Kidney (tissue), 22 donors: ENCODE measurements at places on chromosomes 4 and X. TPM values are rescaled to one million over a fixed set of nuclear protein-coding genes. Genes with fewer than 3 reads are reported as not detected.

DNA sequence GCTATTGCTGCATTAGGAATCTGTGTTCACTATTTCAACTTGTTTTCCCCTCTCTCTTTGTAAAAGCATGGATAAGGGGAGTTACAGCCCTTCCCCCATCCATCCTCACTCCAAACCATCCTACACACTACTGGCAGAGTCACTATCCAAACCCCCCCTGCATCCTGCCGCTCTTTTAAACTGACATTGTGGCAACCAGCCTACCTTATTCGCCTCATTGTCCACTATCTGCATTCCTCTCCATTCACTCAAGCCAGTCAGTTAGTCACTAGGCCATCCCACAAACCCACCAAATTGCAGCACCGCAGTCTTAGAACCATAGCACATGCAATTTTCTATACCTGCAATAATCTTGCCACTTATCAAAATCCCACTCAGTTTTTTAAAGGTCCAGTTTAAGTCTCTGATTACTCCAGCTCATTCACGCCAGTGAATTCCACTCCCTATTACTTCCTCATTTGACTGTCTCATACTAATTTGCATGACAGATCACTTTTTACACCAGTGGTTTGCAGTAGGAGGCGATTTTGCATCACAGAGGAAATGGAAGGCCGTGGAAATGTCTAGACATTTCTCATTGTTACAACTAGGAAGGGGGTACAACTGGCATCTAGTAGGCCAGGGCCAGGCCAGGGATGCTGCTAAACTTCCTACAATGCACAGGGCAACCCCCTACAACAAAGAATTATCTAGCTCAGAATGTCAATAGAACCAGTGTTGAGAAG is 181.8 kb downstream of the HS6ST2 start:
- DNase-seq, result no peak

GRCh38 chr4:116272336-116272735 is 813.0 kb downstream of the TRAM1L1 start:
- no peak for DNase-seq

- DNase-seq, result no peak
Observed at GRCh38 chrX:105647749-105648148, 174.6 kb upstream of the NRK start.

DNA sequence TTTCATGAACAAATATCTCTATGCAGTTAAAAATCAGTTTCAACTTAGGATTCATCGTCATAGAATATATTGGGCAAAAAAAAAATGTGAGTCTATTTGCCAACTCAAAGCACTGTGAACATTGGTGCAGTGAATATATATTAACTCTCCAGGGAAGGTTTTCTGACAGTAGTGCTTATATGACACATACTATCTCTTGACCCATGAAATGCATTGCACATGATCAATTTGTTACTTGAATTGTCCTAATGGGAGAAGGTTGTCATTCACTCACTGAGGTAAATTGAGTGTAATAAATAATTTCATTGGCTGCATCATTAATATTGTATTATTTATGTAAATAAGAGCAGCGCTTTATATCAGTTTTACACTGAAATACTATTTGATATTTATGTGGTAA is 2458.5 kb downstream of the ARAP2 start:
- DNase-seq, result no peak

- DNase-seq, result peak; percentile 30
Observed at GRCh38 chr4:107757864-107758476, 37.9 kb upstream of the PAPSS1 start.

GRCh38 chrX:23900220-23900797 is 7.4 kb downstream of the APOO start:
- DNase-seq, result no peak

DNA sequence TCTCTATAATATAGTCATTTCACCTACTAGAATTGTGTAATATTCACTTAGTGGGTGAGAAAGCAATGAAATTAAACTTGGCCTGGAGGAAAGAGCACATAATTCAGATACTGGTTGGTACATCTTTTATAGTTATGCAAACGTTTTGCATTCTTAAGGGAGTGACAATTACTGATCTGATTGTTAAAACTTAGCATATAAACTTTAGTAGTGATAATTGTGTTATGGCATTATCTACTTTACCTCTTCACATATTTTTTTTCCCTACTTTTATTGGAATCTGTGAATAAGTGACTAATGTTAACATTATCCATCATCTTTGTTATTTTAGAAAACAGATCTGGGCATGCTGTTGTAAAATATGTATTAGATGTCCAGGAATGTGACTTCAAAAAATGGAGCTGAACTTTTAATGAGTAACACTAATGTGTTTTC is 217.4 kb upstream of the GIMD1 start:
- DNase-seq, result no peak

DNA sequence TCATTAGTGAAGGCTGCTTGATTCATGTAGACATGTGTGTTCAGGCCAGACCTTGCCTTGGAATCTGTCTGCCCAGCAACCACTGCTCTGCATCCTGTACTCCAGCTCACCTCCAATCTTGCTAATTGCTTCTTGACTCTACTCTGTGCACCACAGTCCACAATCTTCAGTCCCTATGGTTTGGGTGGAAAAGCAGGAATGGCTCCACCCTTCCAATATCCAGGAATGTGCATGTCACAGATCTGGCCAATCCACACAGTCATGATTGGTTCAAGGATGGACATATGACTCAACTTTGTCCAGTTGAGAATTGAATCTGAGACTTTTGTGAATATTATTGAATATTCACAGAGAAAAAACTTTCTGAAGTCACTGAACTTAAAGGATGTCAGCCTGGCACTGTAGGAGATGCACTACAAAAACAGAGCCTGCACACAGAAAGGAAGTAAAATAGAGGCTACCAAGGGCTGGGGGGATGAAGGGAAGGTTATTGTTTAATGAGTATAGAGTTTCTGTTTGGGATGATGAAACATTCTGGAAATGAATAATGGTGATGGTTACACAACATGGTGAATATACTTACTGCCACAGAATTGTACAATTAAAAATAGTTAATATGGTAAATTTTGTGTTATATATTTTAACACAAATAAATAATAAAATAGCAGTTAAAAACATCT is 161.3 kb upstream of the USP38 start:
- DNase-seq, result no peak

DNA sequence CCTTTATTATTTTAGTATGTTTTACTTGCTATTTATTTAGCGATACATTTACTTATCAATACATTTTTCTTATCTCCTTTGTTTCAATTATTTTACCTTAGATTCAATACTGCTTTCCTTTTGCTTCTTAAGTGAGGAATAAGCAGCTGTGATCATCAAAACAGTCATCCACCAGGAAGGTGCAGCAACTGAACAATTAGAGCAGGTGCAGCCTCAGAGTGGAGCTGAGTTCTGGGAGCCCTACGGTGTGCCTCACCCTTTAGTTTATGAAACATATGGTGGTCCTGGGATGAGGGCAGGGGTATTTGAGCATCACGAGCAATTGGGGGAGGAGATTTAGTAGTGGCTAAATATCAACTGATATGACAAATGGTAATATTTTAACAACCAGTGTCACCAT is 111.0 kb downstream of the FRYL start:
- no peak for DNase-seq

DNA sequence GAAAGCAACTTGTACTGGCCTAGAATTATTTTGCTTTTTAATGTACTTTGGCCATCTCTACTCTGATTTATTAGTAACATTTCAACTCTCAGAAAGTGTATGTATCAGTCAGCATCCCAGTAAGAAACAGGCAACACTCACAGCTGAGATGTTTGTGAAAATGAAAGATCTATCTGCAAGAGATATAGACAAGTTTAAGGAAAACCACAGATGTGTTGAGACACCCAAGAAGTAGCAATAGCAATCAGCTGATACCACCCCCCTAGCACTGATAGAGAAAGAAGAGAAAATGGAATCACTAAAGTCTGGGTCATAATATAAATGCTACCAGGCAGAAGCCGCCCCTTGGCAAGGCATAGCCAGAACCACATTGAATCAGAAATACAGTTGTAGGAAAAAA is 372.0 kb downstream of the ARAP2 start:
- DNase-seq, result no peak

DNA sequence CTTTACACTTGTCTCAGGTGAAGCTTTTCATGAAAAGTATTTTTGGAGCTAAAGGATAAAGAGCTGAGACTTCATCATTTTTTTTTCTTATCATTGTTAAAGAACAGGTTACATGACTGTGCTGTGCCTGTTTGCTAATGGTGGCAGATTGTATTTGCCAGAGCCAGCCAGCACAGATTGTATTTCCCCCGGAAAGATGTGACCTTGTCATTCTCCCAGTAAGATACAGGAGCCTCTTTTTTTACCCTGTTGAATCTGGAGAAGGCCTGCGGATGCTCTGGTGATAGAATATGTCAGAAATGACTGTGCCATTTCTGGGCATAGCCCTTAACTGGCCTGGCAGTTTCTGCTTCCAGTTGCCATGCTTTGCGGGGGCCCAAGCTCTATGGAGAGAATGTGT is 91.9 kb downstream of the GPRIN3 start:
- DNase-seq, result no peak

GRCh38 chrX:54248309-54248708 is 65.3 kb upstream of the FAM120C start:
- no peak for DNase-seq

DNA sequence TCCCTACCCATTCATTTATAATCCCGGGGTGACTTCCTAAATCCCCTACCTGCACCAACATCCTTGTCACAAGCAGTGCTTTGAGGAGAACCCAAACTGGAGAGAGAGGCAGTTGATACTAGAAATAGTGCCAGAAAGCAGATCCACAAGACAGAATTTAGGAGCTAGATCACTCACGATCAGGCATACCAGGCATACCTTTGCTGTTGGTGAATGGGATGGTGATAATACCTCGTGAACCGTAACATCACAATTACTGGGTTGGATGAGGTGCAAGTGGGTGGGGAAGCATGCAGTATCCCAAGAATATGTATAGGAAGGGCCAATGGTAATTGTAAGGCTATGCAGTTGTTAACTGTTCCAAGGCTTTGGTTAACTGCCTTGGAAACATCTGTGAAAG is 129.3 kb downstream of the TMA16 start:
- no peak for DNase-seq

DNA sequence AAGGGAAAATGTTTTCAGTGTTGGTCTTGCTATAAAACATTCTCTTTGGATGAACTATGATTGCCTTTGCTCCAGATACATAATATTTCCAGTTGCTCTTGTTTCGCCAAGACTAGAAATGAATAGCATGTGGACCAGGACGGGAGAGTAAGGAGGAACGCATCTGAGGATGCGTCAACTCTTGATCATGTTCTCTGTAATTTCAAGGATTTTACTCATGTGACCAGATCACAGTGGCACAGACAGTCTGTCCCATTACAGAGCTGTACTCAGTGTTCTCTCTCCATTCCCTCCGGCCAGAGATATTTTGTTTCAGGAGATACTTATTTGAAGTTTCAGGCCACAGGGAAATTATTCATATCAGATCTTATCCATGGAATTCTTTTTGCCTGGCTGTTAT is 266.6 kb downstream of the MID1IP1 start:
- no peak for DNase-seq

GRCh38 chr4:76987153-76987591 is 37.6 kb downstream of the SEPTIN11 start:
- DNase-seq, result no peak

DNA sequence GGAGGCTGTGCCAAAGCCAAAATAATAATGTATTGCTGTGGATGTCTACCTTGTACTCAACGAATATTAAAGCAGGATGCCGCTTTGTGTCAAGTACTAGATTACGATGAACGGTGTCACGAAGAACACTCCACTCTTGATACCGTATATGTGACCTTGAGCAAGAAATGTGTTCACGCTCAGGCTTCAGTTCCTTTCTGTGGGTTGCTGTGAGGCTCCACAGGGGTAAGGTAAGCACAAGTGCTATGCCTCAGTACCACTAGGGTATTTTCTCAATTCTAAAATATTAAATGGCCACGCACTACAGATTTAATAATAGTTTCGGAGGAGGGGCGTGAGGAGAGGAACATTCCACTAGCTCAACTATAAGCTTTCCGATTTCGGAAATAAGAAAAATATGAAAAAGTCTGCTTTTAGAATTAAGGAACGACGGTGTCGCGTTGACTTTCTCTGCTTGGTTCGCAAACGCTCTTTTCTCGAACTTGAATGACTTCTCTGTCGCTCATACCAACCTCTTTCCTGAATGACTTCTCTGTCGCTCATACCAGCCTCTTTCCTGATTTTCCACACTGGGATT is 607 bp upstream of the SCOC start:
- DNase-seq, result peak; percentile 40

GRCh38 chrX:3638280-3638873 is 75.1 kb downstream of the PRKX start:
- DNase-seq, result peak; percentile 34

GRCh38 chr4:22170353-22170752 is 221.8 kb upstream of the KCNIP4 start:
- no peak for DNase-seq

DNA sequence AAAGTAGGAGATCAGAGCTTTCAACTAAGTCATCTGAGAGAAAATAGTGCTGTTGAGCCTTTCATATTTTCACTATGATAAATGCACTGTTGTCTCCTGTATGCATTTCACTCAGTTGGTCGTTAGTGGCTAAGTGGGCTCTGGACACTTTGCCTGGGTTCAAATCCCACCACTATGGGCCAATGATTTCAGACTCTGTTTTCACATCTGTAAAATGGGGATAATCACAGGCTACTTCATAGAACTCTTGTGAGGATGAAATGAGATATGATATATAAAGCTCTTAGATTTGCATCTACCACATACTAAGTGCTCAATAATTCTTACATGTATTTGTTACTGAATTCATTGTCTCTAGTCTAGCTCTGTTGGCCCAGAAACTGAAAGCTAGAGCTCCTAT is 16.8 kb downstream of the LNX1 start:
- no peak for DNase-seq

- DNase-seq, result no peak
Observed at GRCh38 chrX:2676794-2677675, 14.1 kb upstream of the CD99 start.

- no peak for DNase-seq
Observed at GRCh38 chrX:23380581-23380980, 45.9 kb downstream of the PTCHD1 start.

DNA sequence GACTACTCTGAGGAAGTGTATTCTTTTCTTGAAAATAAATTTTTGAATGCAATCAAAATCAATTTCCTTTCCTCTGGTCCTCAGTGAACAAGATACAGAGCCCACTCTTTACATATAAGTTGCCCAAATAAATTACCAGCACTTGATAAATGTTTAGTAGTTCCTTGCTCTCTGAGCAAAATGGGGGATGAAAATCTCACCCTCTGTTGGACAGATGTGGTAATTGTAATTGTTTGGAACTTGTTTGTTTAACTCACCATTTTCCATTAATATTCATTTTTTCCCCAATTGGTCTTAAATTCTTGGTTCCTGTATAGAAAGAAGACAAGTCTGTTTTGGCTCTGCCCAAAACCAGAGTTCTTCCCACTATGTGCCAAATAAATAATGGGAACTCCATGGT is 146.3 kb downstream of the LDB2 start:
- DNase-seq, result no peak

SERPINA7 gene
- polyA plus RNA-seq, result 1.2 TPM

SHROOM4 gene
- polyA plus RNA-seq, result 5.7 TPM

PCSK1N gene
- polyA plus RNA-seq, result 331 TPM

SHOX gene
- not detected for polyA plus RNA-seq

FMR1NB gene
- not detected for polyA plus RNA-seq

SYNPO2 gene
- polyA plus RNA-seq, result 7.5 TPM

CXCL3 gene
- 0.97 TPM for polyA plus RNA-seq
